Activated T-helper 9 cell treated with anti-CD3 and anti-CD28 coated beads, Interleukin-2, amount 50 U/mL, for 16 hours (primary cell): ENCODE measurements at places on chromosomes 6 and 20.

DNA sequence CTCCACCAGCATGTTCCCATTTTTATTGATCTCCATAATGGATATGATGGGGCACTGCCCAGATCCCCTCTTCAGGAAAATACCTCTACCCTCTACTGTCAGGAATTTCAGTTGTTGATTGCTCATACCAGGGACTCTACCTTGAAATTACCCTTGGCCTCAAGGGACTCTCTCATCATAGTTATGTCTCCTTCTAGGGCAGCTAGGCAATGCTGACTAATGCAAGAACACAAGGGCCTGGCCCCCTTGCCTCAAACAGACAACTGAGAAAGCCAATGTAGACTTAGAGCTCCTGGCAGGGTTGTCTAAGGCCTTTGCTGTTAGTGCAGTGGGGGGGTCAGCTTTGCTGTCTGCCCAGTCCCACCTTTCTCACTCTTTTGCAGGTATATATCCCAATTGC is 493.1 kb downstream of the BTBD3 start:
- no peak for DNase-seq

- no peak for DNase-seq
These were observed 621 bp downstream of the GPR63 start for GRCh38 chr6:96836631-96837080.

- no peak for DNase-seq
These were observed 8.4 kb upstream of the COL20A1 start for GRCh38 chr20:63284544-63284949.

DNA sequence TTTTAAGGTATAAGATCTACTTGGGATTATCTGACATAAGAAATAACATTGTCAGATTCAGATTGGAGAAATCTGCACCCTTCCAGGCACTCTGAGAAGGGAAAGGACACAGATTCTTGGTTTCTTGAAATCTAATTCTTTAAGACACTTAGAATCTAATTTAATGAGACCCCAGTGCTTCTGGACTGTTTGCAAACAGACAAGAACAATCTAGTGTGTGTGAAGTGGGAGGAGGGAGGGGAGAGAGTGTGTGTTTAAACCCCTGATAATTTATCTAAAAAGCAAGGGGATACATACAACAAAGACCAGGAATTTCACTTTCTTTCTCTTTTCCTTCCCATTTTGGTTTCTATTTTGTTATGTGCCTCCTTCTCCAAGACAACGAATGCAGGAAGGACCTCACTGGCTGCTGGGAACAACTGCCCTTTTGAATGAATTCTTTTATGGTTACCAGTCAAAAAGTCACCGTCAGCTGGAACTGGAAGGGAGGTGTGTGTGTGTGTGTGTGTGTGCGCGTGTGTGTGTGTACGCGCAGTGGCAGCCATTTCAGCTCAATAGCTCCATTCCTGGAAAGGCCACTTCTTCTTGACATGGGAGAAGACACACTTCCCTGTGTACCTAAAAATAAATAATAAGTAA is 129.4 kb downstream of the BCAS1 start:
- DNase-seq: no peak

DNA sequence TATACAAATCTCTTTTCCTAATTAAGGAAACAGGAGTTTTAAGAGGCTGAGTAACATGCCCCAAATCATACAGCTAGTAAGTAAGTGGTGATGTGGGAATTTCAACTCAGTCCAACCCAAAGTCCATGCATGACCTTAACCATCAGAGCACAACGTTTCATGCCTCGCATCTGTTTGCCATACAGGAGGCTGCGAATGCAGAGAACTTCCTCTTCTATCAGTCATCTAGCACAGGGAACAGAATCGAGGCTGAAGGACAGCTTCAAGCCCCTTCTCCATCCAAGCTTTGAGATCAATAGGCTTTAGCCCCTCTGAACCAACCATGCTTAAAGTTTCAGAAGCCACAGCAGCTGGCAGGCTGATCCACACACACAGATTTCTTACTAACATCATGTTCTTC is 113.2 kb downstream of the MAFB start:
- no peak for DNase-seq

GRCh38 chr20:15759594-15759993 is 813.7 kb downstream of the KIF16B start:
- no peak for DNase-seq

- no peak for DNase-seq
These were observed 5.7 kb downstream of the VTA1 start for GRCh38 chr6:142152746-142153145.

DNA sequence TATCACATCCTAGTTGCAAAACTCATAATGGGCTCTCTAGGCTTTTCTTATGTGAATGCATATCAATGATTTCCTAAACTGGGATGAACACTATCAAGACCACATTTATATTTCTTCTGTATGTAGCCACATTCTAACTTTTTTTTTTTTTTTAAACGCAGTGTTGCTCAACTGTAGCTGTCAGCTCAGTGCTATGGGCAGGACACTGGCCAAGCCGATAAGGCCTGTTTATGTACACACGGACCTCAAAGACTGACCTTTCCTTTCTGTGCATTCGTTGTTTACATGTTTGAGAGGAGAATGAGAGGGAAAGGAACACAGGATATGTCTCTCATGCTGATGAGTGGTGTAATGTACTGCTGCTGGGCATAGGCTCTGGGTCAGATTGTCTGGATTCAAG is 75.1 kb upstream of the B3GAT2 start:
- no peak for DNase-seq

DNA sequence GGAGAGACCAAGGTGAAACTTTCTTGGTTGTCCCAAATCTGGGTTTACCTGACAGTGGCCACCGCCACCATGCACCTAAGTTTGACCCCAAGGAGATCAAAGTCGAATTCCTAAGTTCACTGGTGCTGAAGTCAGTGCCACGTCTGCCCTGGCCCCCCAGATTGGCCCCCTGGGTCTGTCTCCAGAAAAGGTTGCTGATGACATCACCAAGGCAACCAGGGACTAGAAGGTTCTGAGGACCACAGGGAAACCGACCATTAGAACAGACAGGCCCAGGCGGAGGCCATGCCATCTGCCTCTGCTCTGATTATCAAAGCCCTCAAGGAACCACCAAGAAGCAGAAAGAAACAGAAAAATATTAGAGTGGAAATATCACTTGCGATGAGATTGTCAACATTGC is 91.2 kb downstream of the DLL1 start:
- DNase-seq: no peak

DNA sequence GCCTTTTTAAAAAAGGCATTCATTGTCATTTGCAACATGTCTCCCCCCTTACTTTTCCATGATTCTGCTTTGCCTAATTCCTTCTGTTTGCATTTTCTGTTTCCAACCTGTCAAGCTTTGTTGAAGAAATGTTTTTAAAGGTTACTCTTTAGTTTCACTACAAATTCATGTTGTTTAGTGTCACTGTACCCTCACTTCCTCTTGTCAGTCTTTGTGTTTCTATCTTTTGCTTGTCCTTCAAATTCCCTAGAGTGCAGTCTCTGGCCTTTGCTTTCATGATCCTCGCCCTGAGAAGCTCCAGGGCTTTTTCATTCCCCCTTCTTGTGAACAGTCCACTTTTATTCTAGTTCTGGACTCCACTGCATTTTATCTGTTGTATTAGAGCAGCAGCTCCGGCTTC is 90.6 kb downstream of the MAP3K4 start:
- no peak for DNase-seq

GRCh38 chr6:137775720-137776119 is 91.3 kb upstream of the TNFAIP3 start:
- no peak for DNase-seq

DNA sequence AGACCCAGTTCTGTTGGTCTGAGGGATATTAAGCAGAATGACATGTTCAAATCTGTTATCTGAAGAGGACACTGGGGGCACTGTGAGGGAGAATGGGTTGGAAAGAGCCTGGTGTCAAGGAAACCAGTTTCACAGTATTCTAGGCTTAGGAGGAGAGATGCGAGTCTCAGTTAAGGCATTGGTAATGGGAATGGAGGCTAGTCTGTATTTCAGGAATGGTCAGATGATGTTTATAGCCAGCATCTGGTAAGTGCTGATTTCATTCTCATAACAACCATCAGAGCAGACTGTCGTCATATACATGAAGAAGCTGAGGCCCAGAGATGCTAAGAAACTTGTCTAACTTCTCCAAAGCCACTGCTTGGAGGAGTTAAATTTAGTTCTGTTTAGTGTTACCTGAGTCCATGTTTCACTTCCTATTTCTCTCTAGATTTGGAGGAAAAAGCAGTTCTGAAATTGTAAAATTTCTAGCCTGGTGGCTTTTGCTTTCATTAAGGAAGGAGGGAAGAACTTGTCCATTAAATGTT is 242.0 kb downstream of the ARID1B start:
- DNase-seq: no peak

DNA sequence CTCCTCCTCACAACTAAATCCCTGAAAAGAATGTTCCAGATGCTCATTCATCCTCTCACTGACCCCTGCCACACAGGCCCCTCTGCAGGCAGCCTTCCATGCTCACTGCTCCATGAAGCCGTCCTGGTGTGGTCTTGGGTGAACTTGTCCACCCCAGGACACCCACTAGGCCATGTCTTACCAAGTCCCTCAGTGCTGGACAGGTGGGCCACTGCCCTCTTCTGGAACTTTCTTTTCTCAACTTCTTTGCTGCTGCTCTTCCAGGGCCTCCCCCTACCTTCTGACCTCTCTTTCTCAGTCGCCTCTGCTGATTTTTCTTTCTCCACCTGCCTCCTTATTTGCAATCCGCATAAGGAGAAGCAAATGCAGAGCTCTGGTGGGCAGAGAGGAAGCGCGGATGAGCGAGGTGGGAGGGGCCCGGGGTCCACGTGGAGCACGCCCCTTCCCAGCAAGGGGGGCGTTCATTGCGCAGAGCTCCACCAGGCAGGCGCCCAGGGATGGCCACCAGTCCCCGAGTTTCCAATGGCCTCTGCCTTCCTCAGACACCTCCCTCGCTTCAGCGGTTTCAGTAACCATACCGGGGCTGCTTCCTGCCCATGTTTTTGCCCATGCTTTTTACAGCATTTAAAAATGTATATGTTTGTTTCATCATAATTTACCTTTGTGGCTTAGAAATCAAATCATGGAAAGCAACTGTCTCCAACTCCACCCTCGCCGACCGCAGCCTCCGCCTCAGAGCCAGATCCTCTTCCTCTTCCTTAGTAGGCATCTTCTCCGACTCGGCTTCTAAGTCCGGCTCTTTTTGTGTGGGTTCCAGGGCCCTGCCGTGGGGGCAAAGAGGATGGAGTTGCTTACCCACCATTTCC is 129.6 kb downstream of the ZDHHC14 start:
- no peak for DNase-seq

GRCh38 chr6:89067796-89068195 is 12.8 kb upstream of the PNRC1 start:
- no peak for DNase-seq

DNA sequence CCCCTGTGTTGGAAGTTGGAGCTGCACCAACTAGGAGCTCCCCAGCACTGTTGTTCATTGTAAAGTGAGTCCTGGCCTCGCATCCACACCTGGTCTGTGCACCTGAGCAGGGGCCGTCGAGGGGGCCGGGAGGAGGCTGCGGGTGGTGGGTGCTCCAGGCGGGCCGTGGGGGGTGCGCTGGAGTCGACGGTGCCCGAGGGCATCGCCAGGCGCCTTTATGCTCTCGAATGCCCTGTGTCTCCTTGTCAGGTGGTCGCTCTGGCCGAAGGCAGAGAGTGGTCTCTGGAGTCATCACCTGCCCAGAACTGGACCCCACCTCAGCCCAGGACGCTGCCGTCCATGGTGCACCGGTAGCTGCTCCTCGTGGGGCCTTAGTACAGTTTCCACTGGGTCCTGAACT is 4.3 kb downstream of the ARFGAP1 start:
- no peak for DNase-seq

- DNase-seq: no peak
These were observed 33.8 kb downstream of the TOX2 start for GRCh38 chr20:43948455-43948854.

DNA sequence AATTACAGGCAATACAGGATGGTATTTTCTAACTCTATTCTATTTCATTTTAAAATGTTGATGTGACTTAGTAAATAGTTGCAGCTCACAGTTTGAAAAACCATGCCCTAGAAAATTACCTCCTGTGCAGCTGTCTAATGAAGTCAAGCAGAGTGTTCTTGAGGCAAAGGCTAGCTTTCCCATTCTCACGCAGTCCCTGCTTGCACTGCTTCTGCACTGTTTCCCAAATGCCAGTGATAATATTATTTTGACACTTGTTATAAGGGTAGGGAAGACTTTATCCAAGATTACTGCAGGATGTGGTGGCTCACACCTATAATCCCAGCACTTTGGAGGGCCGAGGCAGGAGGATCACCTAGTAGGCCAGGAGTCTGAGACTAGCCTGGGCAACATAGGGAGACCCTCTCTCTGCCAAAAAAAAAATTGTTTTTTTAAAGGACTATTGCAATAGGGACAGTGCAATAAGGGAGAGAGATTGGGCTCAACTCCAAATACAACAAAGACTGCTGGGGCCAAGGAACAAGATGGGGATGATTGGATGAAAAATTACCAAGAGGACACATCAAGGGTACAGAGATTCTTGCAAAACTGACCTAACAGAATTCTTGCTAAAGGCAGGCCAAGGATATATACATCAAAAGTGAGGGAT is 196.1 kb downstream of the LY86 start:
- DNase-seq: no peak

GRCh38 chr6:3819161-3820110 is 29.7 kb upstream of the FAM50B start:
- DNase-seq: no peak

DNA sequence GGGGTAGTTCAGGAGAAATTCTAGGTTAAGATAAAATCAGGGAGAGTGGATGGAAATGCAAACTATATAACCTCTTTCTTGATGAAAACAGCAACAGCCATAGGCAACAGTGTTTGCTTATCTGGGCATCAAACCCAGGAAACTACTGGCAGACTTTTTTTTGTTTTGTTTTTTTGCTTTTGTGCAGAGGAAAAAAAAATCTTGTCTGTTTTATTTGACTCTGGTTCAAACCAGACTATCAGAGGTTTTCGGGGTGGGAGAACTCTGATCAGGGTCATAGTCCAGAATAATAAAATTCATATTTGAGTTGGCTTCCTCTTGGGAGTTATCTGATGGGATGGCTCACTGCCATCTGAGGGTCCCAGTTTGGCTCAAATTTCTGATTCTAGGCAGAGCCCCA is 88.8 kb upstream of the ZNFX1 start:
- no peak for DNase-seq

GRCh38 chr6:169035385-169036240 is 218.0 kb downstream of the THBS2 start:
- DNase-seq: no peak

DNA sequence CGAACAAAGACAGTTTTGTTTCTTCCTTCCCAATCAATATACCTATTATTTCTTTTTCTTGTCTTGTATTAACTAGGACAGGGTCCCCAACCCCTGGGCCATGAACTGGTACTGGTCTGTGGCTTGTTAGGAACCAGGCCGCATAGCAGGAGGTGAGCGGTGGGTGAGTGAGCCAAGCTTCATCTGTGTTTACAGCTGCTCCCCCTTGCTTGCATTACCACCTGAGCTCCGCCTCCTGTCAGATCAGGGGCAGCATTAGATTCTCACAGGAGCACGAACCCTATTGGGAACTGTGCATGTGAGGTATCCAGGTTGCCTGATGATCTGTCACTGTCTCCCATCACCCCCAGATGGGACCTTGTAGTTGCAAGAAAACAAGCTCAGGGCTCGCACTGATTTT is 151.9 kb downstream of the CDKAL1 start:
- no peak for DNase-seq
